ENCODE measurements at places on chromosomes 4 and X.

GRCh38 chr4:128861856-128862518 is 52.5 kb downstream of the JADE1 start:
- DNase-seq: peak; percentile 19

GRCh38 chr4:8504279-8505007 is 63.9 kb downstream of the TRMT44 start:
- no peak for DNase-seq

GRCh38 chrX:1452516-1453394 is at the start of gene ASMTL:
Gene ASMTL (minus strand): TSS chrX:1452909. CDS start chrX:1452840, 69 bp downstream.
- peak; percentile 100 for DNase-seq

DNA sequence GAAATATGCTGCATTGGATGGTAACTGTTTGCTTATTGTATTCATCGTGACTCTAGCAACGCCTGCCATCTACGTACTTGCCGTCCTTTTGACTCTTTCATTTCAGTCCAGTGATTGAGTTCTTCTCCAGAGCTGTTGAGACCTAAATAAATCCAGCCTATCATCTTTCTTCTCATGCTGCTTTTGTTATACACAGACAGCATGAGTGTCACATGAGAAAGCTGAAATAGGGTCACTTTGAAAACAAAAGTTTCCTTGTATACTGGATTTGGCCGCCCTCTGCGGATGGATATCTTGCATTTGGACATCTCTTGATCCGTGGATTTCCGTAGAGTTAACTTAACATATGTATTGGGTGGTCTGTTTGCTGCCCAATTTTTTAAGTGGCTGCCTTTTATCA is 67.2 kb downstream of the TMPRSS11F start:
- no peak for DNase-seq

DNA sequence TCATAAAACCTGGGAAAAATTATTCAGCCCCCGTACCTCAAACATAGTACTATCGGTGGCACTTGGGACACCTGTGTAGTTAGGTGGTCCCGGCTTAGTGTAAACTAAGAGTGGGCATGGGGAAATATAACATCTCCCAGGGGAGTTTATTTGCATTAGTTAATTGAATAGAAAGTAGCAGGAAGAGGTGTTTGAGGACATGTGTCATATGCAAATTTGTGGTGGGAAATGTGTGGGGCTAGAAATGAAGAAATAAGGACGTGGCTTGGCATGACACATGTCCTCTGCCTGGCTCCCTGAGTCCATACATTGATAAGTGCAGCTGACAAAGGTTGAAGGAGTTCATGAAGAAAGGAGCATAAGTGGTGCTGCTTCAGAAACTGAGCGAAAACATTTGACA is 483.6 kb downstream of the SH2D1A start:
- DNase-seq: peak; percentile 3

- no peak for DNase-seq
These were observed 79.6 kb upstream of the LRPAP1 start for GRCh38 chr4:3611778-3612177.

DNA sequence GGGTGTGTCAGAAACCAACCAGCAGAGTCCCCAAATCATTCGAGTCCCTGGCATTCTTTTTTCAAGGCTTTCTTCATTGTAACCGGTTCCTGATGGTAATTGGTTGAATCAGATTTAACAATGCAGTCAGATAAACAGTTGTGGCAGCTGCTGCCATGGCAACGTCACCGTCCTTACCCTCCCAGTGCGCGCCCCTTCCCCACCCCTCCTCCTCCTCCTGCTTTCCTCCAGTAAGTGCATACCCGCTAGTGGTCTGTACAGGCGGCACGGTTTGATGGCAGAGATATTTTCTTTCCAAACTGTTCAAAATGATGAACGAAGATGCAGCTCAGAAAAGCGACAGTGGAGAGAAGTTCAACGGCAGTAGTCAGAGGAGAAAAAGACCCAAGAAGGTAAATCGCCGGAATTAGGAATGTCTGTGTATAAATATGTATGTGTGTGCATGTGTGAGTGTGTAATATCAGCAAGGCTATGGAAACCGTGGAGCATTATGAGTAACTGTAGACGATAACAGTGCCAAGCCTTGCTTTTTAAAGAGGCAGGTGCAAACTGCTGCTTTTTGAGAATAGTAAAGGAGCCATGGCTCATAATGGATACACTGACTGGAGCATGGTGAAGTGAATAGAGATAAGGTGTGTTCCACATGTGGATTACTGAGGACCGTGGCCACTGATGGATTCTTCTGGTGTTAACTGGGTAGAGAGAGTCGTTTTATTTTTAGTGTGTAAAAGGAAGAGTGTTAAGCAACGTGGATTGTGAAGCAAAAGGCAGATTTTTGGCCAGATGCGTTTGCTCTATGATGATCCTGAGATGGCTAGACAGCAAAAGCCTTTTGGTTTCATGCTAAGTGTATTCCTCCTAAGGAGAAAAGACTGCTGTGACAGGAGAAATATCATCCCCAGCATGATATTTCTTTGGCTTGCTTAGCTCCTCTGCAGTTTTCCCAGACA is at the start of gene ANK2:
Gene ANK2 (plus strand): TSS at position 233 of the 950 bp plus-strand sequence. CDS start 76 bp downstream, at position 309.
- no peak for DNase-seq

DNA sequence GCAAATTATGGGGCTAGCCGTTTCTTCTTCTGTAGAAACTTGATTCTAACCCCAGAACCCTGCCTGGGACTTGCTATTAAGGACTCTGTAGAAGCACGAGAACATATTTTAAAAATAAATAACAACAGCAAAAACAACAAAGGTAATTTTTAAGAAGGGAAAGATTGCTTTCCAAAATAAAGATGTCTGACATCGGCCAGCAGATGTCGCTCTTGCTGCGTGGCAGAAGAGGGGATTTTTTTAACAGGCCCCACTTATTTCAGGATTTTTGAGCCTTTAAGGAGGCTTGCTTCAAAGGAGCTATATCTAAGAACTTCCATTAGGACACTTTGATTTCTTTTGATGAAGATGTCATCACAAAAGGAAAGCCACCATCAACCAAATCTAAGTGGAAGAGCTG is 62.8 kb upstream of the EGFL6 start:
- DNase-seq: peak; percentile 40

DNA sequence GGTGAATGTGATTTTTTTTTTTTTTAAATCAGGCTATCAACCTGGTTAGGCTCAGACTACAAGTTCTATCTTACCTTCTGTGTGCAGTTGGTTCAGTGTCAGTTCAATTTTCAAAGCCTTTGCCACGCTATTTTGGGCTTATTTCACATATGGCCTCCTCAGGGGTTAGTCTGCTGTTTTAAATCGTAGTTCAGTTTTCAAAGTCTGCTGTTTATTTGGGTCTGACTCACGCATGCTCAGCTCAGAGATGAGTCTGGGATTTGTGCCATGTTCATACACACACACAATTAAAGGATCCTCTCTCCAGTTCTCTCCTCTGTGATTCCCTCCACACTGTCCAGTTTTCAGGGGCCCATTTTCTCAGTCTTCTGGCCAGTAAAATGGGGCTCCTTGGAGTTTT is 32.3 kb upstream of the ZFX start:
- DNase-seq: no peak

DNA sequence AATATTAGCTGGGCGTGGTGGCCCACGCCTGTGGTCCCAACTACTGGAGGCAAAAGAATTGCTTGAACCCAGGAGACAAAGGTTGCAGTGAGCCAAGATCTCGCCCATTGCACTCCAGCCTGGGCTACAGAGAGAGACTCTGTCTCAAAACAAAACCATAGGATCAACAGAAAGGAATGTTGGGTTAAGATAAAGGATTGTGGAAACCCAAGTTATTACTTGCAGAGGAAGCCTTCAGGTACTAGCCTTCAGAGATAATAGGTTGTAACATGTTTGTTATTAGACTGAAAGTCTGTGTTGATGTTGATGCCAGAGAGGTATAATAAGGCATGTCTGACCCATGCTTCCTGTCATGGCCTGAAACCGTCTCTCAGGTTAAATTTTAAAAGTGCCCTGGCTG is 16.9 kb downstream of the SSX5 start:
- no peak for DNase-seq

DNA sequence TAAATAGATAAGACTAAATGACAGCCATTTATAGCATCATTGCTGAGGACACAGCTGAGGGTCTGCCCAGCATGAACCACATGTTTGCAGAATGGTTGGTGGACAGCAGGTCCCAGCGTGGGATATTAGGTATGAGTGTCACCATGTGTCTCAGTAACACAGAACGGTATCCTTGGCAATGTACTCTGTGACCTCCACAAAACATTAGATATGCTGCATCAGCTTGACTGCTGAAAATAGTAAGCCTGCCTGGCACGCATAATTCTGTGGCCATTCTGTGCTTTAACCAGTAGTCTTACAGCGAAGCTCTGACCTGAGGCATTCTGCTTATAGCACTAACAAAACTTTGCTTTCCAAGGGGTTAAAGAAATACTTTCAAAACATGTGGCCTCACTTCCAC is 32.0 kb downstream of the LIMCH1 start:
- no peak for DNase-seq

DNA sequence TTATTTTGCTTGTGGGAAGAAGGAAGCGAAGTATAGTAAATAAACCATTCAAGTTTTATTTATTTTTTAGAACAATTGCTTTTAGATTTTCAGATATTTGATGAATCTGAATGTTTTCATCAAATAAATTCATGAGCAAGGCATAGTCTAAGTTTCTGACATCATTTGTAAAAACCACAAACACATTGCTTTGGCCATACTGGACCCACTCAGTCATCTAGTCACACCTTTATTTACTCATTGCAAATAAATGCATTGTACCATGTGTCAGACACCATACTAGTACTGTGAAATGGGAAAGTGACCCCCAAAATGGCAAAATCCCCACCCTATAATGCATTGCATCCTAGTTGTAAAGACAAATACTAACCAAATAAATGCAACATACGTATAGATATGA is 449.1 kb upstream of the SMIM31 start:
- DNase-seq: no peak

All from activated CD4-positive, alpha-beta T cell treated with anti-CD3 and anti-CD28 coated beads, Interleukin-2, Interleukin-4, amounts not matched to agents 100 ng/mL and 50 ng/mL, durations not matched to agents 16 hours and 8 hours (primary cell).